ENCODE measurements at places on chromosomes 1 and 21.

DNA sequence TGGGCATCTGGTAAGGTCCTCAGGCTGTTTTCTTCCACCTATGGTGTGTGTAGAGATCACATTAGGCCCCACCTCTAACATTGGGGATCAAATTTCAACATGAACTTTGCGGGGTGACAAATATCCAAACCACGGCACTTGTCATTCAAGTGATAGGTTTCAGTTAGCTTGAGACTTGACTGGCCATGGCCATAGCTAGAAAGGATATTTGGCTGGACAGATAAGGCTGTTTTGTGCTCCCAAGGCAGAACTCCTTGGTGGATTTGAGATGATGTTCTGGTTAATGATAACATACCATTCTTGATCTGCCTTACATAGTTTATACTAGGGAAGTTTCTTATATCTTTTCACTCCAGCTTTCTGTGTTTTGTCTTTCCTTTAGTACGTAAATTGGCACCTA, 48.5 kb downstream of the CELF3 start:
- no peak for DNase-seq

- DNase-seq = no peak
These were observed 32.0 kb upstream of the FAM89A start for GRCh38 chr1:231072041-231072440.

DNA sequence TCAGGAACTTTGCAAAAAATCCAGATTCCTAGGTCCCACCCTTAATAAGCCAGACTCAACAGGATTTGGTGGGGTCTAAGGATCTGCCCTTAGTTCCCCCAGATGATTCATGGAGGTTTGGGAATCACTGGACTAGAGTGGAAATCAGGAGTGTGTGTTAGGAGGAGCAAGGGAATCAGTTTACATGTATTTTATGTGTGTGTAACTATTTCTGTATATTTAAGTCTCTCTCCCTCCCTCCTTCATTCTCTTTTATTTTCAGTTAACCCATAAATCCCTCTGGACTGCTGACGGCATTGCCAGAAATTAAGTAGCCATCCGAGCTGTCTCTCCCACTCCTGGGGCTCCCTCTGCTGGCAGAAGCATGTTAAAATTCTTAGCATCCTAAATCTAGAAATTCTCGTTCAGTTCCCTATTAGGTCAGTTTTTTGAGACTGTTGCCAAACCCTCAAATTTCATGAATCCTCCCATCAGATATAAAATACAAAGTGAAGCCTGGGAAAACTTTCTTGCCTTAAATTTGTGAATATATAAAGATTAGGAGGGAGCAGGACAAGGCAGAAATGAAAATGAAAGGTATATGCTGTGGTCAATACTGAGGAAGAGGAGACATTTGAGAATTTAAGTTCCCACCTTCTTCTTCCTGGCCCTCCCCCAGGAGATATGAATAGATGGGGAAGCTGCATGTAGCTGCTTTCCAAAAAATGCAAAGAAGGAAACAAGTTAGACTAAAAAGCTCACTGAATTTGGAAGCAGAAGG, 11.7 kb upstream of the HSD11B1 start:
- DNase-seq = peak; percentile 23

GRCh38 chr1:209723756-209724693, 19.4 kb downstream of the HSD11B1 start:
- no peak for DNase-seq

- DNase-seq = no peak
These were observed 148.8 kb downstream of the TGFB2 start for GRCh38 chr1:218493986-218494385.

- no peak for DNase-seq
These were observed 1.4 kb downstream of the GPR161 start for GRCh38 chr1:168135116-168135920.

GRCh38 chr1:27634177-27634984, 604 bp downstream of the FGR start:
- DNase-seq = no peak

DNA sequence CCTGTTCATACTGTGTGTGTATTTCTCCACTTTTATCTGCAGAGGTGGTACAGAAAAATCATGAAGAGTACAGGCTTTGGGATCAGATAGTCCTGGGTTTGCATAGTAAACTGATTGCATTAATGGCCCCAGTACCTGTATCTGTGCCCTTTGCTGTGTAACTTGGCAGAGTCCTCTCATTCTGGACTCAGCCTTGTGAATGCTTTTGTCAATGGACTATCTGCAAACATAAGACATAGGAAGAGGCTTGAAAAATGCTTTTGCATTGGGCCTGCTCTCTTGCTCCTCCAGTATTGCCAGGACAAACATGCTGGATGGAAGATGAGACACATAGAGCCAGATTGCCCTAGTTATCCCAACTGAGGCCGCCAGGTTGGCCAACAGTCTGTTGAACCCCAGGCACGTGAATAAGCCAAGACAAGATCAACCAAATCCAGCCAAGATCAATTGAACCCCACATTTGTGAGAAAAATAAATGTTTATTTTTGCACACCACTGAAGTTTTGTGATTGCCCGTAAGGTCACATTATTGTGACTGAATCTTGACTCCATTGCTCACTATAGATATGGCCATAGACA, 37.2 kb downstream of the ADCY10 start:
- no peak for DNase-seq

All from DMS79 (cell line).